ENCODE measurements at places on chromosomes 13 and 19. TPM values are rescaled to one million over a fixed set of nuclear protein-coding genes. Genes with fewer than 3 reads are reported as not detected.

OR10H1 gene
- total RNA-seq: not detected

ZNF181 gene
- 6.8 TPM for total RNA-seq

PTPRH gene
- 0.07 TPM for total RNA-seq

DACH1 gene
- not detected for total RNA-seq

INSL3 gene
- total RNA-seq: 13.9 TPM

ZNF100 gene
- total RNA-seq: 20.0 TPM

AMER2 gene
- total RNA-seq: not detected

CD320 gene
- 55.9 TPM for total RNA-seq

GNA15 gene
- total RNA-seq: 140 TPM

UTP14C gene
- total RNA-seq: 14.4 TPM

VN1R4 gene
- total RNA-seq: not detected

PSG1 gene
- not detected for total RNA-seq

SCEL gene
- total RNA-seq: not detected

ZNF221 gene
- 0.76 TPM for total RNA-seq

MISP gene
- total RNA-seq: not detected

CASP14 gene
- total RNA-seq: not detected

LIM2 gene
- total RNA-seq: not detected

CERS4 gene
- total RNA-seq: 29.8 TPM
